Tibial nerve (tissue), 4 donors: ENCODE measurements at places on chromosomes 7 and 10. TPM values are rescaled to one million over a fixed set of nuclear protein-coding genes. Genes with fewer than 3 reads are reported as not detected.

GRCh38 chr10:14491811-14492210 lies 161.1 kb upstream of the FRMD4A start:
- H3K27ac ChIP-seq = no peak overlapping the region
- H3K36me3 ChIP-seq = no peaks in the 10 kb centered on the region
- H3K27me3 ChIP-seq = peaks cover 3% of the 10 kb centered on the region

DNA sequence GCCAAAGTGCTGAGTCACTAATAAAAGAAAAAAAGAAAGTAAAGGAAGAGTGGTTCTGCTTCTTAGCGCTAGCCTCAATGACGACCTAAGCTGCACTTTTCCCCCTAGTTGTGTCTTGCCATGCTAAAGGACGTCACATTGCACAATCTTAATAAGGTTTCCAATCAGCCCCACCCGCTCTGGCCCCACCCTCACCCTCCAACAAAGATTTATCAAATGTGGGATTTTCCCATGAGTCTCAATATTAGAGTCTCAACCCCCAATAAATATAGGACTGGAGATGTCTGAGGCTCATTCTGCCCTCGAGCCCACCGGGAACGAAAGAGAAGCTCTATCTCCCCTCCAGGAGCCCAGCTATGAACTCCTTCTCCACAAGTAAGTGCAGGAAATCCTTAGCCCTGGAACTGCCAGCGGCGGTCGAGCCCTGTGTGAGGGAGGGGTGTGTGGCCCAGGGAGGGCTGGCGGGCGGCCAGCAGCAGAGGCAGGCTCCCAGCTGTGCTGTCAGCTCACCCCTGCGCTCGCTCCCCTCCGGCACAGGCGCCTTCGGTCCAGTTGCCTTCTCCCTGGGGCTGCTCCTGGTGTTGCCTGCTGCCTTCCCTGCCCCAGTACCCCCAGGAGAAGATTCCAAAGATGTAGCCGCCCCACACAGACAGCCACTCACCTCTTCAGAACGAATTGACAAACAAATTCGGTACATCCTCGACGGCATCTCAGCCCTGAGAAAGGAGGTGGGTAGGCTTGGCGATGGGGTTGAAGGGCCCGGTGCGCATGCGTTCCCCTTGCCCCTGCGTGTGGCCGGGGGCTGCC lies at the start of gene IL6:
Gene IL6 (plus strand): TSS at position 294 of the 807 bp plus-strand sequence. CDS start 63 bp downstream, at position 357.
- no peaks in the 10 kb centered on the region for H3K36me3 ChIP-seq
- H3K27ac ChIP-seq = no peak within 1 kb of the TSS
- H3K4me3 ChIP-seq = peak within 1 kb of the TSS; percentile 48

DNA sequence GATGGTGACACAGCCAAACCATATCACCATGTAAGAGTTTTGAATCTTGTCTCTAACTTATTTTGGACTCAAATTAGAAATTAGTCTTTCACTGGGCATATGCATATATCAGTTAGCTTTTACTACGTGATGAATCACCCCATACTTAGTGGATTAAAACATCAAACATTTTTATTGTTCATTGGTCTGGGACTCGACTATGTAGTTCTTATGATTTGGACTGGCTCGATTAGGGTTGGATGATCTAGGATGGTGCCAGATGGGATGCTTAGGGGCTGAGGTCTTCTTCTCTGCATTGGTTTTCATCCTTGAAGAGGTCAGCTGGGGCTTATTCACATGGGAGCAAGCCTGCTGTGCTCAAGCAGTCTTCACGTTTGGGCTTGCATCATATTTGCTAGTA lies 264.9 kb downstream of the EXOC4 start:
- peaks cover 2% of the 10 kb centered on the region for H3K4me1 ChIP-seq
- H3K4me3 ChIP-seq = no peak overlapping the region
- no peak overlapping the region for H3K27ac ChIP-seq
- H3K36me3 ChIP-seq = no peaks in the 10 kb centered on the region
- H3K27me3 ChIP-seq = no peaks in the 10 kb centered on the region

- H3K4me1 ChIP-seq = peaks cover 68% of the 10 kb centered on the region
- no peak overlapping the region for H3K27ac ChIP-seq
- H3K36me3 ChIP-seq = no peaks in the 10 kb centered on the region
Measured at GRCh38 chr7:1234881-1235500, 2.3 kb downstream of the UNCX start.

DNA sequence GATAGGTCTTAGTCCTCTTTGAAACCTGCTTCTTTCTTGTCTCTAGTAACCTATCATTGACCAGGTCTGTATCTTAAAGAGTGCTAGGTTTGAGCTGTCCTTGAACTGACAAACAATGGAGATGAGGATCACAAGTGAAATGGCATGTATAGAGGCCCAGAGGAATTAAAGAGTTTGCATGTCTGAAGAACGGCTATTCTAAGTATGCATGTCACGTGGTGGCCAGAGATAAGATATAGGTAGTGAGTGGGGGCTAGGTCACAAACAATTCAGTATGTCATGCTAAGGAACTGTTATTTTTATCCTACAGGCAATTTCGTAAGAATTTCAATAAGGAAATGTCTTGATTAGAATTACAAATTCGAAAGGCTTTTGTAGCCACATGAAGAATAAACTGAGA lies 95.3 kb downstream of the SUGCT start:
- DNase-seq = no peak
- H3K4me3 ChIP-seq = no peak overlapping the region
- no peak overlapping the region for H3K27ac ChIP-seq
- H3K4me1 ChIP-seq = no peaks in the 10 kb centered on the region
- H3K27me3 ChIP-seq = no peaks in the 10 kb centered on the region

GRCh38 chr10:112235920-112236319 lies 47.3 kb upstream of the TECTB start:
- no peak for DNase-seq
- H3K27ac ChIP-seq = no peak overlapping the region
- no peaks in the 10 kb centered on the region for H3K27me3 ChIP-seq
- no peaks in the 10 kb centered on the region for H3K4me1 ChIP-seq
- no peak overlapping the region for H3K4me3 ChIP-seq

GRCh38 chr7:105715528-105715927 lies 134.2 kb upstream of the EFCAB10 start:
- no peaks in the 10 kb centered on the region for H3K27me3 ChIP-seq
- no peak for DNase-seq
- H3K27ac ChIP-seq = no peak overlapping the region

DNA sequence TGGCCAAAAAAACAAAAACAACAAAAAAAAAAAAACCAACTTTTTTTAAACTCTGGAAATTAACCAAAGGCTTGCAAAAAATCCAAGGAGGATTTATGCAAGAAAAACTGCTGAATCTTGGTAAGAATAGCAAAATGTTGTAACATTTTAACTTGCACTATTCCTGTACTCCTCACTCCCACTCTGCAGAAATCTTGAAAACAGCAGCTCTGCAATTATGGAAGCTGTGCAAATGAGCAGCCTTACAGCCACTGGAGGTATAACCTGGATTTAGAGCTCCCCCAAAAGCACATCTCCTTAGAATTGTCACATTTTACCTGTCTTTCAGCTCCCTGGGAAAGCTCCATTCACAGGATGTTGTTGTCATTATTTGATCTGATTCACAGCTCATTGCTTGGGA lies 41.8 kb upstream of the LRGUK start:
- H3K27me3 ChIP-seq = no peaks in the 10 kb centered on the region
- H3K36me3 ChIP-seq = no peaks in the 10 kb centered on the region
- H3K4me3 ChIP-seq = no peak overlapping the region
- no peak for DNase-seq
- H3K4me1 ChIP-seq = no peaks in the 10 kb centered on the region

The SLIT1 gene
- total RNA-seq = 1.8 TPM

- H3K36me3 ChIP-seq = no peaks in the 10 kb centered on the region
- H3K4me3 ChIP-seq = no peak overlapping the region
- H3K4me1 ChIP-seq = peaks cover 12% of the 10 kb centered on the region
- no peak overlapping the region for H3K27ac ChIP-seq
Measured at GRCh38 chr10:94035982-94036765, 42.4 kb downstream of the PLCE1 start.
